ENCODE measurements at places on chromosomes 1 and 21.

GRCh38 chr1:110424699-110425611 lies 17.5 kb upstream of the LAMTOR5 start:
- DNase-seq: no peak

GRCh38 chr1:207999274-207999915 lies 88.5 kb upstream of the CD34 start:
- DNase-seq: no peak

DNA sequence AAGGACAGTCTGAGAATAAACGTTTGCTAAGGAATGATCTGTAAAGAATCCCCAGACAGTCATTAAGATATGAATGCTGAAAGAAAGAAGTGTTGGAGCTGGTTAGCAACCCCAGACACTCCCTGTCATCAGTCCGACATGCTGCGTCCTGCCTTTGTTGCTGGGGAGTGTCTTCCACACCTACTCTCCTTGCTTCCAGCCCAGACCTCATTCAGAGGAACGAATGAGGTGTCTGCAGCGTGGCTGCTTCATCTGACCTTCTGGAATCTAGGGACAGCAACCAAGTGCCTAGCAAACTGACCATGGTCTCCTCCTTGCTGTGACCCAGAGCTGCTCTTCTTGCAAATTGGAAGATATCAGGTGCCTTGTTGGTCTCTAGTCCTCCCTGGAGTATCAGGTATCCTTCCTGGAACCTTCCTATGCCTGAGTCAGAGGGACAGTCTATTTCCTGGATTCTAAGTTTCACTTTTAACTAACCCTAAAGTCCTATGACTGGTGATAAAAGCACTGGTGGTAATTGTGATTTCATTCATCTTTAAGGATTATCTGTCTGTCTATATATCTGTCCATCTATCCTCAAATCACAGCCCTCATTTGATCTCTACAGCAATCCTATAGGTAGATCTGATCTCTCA lies 45.3 kb downstream of the NFASC start:
- no peak for DNase-seq

DNA sequence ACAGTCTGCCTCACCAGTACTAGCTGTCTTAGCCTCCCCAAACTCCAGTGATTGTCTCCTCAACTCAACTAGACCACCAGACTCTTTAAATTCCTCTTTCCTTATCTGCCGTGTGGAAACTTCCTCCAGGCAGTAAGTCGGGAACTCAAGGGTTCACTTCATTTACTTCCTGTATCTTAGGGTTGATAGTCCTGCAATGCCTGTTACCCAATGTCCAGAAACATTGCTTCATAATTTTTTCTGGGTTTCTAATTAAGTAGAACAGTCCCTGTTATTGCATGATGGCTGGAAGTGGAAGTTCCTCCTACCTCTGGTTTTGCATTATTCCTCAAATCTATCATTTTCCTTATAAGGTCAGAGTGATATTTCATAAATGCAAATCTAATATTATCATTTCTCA lies 60.8 kb upstream of the RNF11 start:
- DNase-seq: no peak

DNA sequence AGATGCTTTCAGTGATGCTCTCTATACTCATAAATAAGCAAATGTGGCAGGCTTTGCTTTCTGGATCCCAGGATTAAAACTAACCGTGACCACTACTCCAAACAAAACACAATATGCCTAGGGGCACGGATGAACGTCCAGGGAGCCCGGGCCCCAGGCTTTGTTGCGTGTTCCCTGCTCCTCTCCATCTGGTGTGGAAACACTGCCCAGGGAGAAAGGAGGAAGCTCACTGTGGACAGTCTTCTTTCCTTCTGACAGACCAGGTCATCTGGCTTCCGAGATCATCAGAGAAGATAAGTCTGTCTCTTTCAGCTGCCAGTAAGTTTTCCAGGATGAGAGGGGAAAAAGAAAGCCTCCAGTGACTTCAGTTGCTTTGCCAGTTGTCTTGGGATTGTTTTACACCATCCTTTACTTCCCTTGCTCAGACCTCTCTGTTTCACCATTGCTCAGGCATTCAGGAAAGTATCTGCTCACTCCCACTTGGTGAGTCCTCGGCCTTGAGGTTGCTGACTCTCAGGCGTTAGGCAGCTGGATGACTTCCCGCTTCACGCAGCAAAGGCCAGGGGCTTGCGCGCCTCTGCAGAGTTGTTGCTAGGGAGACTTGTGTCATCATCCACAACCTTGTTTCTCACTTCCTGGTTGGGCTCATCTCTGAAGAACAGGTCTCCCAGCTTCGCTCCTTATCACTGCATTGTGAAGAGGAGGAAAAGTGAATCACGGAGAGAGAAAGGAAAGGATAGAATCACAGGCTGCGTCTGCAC lies 20.6 kb upstream of the PGD start:
- DNase-seq: peak; percentile 59

- no peak for DNase-seq
Measured at GRCh38 chr1:83954166-83954823, 44.6 kb downstream of the TTLL7 start.

DNA sequence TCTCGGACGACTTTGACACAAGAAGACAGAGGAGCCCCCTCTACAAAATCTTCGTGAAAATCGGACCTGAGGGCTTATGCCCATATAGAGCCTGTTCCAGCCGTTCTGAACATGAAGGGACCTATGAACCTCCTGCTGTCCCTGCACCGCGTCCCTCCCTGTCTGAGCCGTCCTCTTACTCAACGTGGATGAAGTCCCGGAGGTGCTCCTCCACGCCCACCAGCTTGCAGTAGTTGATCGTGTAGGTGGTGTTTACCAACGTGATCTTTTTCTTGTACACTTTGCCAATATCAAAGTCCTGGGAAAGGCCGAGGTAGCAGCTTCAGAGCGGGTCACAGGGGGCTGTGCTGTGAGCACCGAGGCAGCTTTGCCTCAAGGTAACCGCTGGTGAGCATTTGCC lies 40.0 kb downstream of the CFAP74 start:
- no peak for DNase-seq

DNA sequence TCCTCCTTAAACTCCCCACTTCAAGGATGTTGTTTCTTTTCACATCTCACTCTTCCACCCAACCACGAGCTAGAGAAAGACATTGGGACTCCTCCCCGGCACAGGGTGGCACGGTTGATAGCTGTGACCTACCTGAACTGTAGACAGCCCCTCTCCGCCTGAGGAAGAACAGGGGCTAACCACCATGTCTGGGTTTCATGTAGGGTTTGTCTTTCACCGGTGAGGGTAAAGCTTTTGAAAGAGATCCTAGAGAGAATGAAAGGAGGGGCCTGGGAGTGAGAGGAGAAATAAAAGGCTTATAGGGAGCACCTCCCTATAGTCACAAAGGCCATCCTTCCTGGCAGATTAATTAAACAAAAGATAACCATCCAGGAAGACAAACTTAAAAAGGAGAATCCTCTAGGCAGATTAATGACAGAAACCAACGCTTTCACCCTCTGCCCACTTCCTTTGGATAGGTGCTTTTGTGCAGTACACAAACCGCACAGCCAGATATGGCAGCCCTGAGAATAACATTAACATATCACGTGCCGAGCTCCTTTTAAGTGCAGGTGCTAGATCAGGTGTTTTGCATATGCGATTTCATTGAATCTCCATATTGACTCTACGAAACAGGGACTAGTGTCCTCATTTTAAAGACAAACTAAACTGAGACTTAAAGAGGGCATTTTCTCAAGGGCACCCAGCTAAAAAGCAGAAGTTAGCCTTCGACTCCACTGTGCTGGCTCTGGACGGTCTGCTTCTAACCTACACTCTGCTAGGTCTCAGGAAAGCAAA lies 178.1 kb upstream of the RUNX1 start:
- DNase-seq: peak; percentile 99

Measured in NAMALWA (cell line).